Suprapubic skin (tissue), 4 donors: ENCODE measurements at places on chromosomes 3 and 15. TPM values are rescaled to one million over a fixed set of nuclear protein-coding genes. Genes with fewer than 3 reads are reported as not detected.

DNA sequence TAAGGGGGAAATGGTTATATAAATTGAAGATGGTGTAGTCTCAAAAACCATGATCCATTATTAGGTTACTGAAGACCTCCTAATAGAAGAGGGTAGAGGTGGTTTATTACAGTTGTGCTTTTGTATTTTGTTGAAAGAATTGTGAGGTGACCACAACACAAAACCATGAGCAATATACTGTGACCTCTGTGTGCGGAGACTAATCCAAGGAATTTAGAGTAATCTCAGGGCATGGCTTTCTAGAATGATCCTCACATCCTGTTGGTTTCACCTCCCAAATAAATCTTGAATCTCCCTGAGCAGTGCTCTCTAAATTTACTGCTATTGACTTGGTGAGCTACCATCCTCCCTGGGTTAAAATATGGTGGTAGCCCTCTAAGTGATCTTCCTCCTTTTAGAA, 52.3 kb downstream of the PTPRG start:
- no peak for DNase-seq

GRCh38 chr15:33154351-33155166, 40.0 kb downstream of the FMN1 start:
- DNase-seq = no peak

GRCh38 chr3:162517110-162517509, 1020.5 kb downstream of the OTOL1 start:
- DNase-seq = no peak

DNA sequence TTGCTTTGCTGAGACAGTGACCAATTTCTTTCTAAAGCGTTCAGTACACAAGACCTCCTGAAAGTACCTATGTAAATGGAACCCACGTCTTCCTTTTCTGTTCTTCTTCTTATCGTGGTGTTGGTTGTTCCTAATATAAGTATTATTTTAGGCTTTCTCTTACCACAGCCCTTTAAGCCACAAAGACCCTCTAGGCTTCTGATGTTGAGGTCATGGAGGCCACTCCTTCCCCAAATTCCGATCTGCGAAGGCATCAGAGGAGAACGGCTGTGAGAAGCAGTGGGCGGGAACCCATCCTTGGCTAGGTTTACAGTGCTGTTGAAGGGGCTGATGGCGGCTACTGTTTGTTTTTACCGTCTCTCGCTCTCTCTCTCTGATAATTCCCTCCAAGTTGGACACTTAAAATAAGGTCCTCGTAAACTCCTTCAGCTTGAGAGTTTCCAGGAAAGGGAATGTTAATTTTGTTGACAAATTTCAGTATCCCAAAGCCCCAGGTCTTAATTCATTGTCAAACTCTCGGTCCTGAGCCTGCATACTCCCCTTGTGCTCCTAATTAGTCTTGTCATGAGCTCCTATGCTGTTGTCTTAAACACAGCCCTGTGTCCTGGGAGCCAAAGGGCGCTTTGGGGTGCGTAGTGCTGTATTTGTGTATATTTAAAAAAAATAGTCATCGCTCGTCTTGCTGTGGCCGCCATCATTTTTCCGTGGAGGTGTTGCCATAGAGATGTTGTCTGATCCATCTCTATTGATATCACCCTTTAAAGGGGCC, 178.8 kb downstream of the OPA1 start:
- DNase-seq = no peak

DNA sequence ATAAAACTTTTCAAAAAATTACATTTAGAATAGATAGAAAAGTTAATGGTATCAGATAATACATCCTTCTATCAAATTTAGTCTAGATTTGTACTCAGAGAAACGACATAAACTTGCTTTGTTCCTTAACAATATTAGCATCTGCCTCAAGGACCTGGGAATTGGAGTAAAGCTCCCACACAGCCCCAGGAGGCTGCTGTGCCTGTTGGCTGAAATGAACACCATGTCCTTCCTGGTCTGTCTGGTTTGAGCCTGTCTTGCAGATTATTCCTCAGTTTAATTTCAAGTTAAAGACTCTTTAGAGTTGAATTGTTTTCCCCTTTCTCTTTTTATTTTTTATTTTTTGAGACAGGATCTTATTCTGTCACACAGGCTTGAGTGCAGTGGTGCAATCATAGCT, 19.4 kb downstream of the GNB5 start:
- DNase-seq = no peak

DNA sequence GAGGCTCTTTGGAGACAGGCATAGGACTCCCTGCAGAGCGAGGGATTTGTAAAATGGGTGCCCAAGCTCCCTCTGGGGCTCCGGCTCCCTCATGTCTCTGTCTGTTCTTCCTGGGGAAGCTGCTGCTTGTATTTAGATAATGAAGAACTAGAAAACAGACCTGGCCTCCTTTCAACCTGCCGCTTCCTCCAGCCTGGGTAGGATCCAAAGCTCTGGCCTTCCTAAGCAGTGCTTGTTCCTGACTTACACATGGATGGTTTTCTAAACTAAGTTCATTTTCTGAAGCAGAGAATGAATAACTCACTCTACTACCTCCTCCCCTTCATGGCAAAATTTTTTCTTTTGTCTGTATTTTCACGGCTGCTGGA, 36.9 kb upstream of the MYZAP start:
- DNase-seq = no peak

- no peak for DNase-seq
These were observed 3.3 kb upstream of the EHD4 start for GRCh38 chr15:41975669-41976068.

- DNase-seq = no peak
These were observed 15.7 kb upstream of the TFRC start for GRCh38 chr3:196097373-196098154.

The PEAK1 gene
- total RNA-seq = 29.6 TPM

DNA sequence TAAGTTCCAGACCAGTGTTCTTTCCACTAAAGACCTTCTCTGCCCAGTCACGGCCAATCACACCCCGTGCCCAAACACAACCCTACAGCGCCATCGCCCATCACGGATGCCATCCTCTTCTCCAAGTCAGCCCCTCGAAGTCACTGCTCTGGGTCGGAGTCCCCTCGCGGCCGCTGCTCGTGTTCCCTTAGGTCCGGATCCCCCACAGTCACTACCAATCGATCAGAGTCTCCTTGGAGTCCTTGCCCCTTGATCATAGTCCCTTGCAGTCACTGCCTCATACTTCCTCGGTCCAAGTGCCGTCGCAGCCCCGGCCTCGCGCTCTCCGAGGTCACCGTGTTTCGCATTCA, 461 bp downstream of the PCYT1A start:
- DNase-seq = no peak

- no peak for DNase-seq
These were observed 31.9 kb downstream of the CEP63 start for GRCh38 chr3:134517791-134518190.

DNA sequence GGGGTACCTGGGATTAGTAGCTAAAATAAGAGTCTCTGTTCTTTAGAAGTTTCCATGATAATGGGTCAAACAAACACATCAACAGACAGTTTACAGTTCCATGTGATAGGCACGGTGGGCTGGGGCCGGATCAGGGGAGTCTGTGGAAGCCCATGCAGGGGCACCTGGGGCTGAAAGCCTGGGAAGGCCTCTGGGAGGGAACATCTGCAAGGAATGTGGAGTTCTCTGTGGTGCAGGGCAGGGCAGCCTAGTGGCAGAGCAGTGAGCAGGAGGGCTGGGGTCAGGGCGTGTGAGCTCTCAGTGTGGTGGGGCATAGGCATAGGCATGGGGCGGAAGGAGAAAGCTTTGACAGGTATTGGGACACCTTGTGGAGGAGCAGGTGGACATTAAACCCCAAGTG, 207.7 kb upstream of the TRIM42 start:
- no peak for DNase-seq

DNA sequence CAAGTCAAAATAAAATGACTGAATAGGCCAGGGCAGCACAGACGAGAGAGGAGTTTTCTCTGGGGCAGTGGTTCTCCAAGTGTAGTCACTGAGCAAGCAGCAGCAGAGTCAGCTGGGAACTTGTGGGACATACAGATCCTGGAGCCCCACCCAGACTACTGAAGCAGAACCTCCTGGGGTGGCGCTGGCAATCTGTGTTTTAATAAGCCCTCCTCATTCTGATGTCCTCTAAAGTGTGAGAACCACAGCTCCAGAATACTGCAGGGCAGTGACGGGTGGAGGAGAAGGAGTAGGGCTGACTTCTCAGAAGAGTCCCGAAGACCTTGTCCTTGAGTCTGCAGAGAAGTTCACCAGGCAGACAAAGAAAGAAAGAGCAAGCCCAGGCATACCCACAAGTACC, 251.3 kb upstream of the HES1 start:
- no peak for DNase-seq
